Psoas muscle (tissue), 8 donors: ENCODE measurements at places on chromosomes 6 and 20. TPM values are rescaled to one million over a fixed set of nuclear protein-coding genes. Genes with fewer than 3 reads are reported as not detected.
A peak's percentile ranks its signal among the peaks of the same experiment; 100 is the strongest.

TMEM74B gene
- 1.1 TPM for polyA plus RNA-seq

NKAIN4 gene
- not detected for polyA plus RNA-seq

GTF2H4 gene
- 18.9 TPM for polyA plus RNA-seq

KCTD20 gene
- polyA plus RNA-seq, result 40.0 TPM

GSTA3 gene
- not detected for polyA plus RNA-seq

SAPCD1 gene
- 0.23 TPM for polyA plus RNA-seq

FAM162B gene
- 2.3 TPM for polyA plus RNA-seq

CRISP2 gene
- polyA plus RNA-seq, result not detected

ZNF165 gene
- 0.31 TPM for polyA plus RNA-seq

NR2E1 gene
- not detected for polyA plus RNA-seq

FRMD1 gene
- 0.77 TPM for polyA plus RNA-seq

DNA sequence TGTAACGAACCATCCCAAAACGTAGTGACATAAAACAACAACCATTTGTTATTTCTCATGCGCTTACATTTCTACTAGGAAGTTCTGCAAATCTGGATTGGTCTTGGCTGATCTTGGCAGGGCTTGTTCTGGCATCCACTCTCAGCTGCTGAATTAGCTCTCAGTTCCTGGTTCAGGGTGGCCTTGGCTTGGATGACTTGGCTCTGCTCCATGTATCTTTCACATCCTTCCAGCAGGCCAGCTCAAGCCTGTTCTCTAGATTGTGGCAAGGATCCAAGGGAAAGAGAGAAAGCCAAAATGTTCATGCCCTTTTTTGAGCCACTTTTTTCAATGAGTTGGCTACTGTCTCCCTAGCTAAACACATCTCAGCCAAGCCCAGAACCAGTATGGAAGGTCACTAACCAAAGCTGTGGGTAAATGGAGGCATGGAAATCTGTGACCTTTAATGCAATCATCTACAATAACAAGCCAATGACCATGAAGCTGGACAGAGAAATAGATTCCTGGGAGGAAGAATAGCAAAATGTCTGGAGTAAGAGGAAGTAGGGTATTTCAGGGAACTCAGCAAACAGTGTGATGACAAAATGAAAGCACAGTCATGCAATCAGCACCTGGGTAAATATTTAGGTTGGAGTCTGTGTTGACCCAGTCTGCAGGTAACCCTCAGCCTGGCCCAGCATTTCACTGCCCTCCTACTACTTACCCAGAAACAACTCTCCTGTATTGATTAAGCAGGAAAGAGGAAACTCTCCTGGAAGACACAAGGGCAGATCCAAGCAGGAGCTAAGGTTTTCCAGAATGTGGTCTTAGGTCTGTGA, 32.7 kb upstream of the SNAP25 start:
- no peak for DNase-seq

DNA sequence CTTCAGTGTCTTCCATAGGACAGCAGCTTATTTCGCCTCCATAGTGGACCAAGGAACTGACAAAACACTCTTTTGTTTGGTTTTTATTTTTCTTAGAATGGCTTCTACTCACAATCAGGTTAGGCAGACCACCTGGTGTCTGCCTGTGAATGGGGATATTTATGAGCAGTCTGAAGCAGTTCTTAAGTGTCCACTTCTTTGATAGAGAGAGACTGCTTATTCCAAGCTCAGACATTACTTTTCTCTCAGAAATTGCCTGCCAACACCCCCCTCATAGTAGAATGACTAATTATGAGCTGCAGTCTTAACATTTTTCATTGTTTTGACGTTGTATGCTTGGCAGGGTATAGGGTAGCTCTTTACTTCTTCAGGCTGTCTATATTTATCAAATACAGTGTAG, 174.7 kb downstream of the ZFAND3 start:
- DNase-seq, result no peak

GRCh38 chr6:167559675-167560479, 235.0 kb downstream of the TTLL2 start:
- no peak for DNase-seq

- DNase-seq, result peak; percentile 45
These were observed at the start of gene ITPA for GRCh38 chr20:3209257-3209945. ITPA (plus strand) TSS chr20:3209498; CDS start chr20:3209552, 54 bp downstream.

GRCh38 chr6:6738922-6739716, 150.6 kb downstream of the LY86 start:
- no peak for DNase-seq

DNA sequence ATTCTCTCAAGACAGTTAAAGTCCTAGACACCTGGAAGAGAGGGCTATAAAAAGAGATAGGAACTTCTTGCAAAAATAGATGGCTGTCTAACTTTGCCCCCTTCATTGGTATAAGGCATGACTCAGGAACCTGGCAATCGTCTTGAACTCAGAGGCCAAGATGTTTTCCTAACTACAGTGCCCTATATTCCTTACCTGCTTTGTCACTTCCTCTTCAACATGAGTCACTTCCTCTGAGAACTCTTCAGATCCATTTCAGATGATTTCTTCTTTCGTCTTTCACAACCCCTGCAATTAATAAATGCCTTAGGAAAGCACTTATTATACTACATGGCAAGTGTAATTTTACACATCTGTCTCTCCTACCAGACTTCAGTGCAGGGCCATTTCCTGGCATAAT, 83.5 kb downstream of the HAO1 start:
- DNase-seq, result no peak

DNA sequence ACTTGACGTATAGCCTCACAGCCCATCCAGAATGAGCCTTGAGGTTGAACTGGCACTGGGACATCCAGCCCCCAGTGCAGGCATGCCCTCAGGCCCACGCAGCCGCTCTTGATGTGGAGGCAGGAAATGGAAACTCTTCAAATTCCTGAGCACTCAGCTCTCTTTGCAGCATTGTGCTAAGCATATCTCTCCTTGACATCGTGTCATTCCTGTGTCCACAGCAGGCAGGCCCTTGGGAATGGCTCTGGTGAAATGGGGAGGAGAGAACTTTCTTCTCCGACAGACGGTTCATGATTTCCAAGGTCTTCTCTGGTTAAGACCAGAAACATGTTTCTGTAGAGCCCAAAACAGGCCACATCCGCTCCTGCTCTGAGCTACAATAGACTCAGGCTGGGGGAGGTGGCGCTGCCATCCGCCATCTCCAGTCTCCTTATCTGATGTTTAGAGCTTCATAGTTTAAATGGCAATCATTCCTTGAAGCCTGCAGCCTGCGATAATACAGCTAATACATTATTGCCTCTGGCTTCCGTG, 248.8 kb downstream of the CDH4 start:
- DNase-seq, result no peak

DNA sequence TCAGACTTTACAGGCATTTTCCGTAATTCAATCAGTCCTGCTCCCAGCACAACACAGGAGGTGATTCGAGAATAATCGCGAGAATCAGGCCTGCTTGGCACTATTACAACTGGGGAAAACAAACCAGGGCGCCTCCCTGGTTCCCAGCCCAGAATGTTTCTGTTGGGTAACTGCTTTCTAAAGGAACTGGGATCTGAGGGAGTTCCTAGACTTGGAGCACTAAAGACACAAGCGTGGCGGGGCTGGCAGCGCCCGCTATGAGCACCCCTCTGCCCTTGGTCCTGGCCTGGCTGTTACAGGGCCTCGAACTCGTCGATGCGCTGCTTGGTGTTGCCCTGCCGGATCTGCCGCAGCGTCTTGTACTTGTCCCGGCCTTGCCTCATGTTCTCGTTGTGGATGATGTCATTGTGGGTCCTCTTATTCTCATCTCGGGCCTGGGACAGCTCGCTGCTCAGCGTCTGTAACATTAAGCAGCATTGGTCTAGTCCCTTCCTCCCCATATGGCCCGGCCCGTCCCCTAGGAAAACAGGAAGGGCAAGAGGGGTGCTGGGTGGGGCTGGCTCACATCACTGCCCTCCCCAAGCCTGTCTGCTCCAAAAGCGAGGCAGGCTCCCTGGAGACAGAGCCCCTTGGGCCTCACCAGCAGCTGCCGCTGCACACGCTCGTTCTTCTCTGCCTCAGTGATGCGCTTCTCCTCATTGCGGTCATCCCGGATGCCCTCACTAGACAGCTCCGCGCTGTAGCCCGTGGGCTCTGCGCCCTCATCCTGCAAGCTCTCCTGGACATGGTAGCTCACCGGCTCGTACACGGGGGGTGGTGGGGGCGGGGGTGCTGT, 52.3 kb downstream of the EZR start:
- DNase-seq, result no peak

- no peak for DNase-seq
These were observed 825.5 kb upstream of the MANEA start for GRCh38 chr6:94751641-94752329.

DNA sequence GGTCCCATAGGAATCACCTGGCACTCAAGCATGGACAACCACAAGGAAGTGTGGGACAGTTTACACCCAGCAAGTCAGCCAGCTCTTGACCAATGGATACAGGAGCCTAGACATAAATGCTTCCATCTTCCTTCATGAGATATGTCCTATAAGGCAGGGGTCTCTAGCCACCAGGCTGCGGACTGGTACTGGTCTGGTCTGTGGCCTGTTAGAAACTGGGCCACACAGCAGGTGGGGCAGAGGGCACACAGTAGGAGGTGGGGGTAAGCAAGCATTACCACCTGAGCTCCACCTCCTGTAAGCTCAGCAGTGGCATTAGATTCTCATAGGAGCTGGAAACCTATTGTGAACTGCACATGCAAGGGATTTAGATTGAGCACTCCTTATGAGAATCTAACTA, 437.1 kb downstream of the CD109 start:
- no peak for DNase-seq

DNA sequence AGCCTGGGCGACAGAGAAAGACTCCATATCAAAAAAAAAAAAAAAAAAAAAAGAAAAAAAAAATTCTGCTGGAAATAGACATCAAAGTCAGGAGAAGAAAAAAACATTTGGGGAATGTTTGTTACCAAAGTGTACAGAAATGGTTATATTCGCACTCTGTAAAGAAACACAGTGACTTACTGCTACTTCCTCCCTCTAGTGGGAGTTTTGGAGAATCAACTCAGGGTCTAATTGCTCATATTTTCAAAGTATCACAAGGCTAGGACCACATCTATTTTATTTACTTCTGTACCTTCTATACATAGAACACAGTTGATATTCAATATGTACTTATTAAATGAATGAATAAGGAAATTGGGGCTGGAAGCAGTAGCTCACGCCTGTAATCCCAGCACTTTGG, 24.4 kb downstream of the ARG1 start:
- DNase-seq, result no peak

- DNase-seq, result no peak
These were observed 106.0 kb downstream of the MYO6 start for GRCh38 chr6:75855052-75855451.

DNA sequence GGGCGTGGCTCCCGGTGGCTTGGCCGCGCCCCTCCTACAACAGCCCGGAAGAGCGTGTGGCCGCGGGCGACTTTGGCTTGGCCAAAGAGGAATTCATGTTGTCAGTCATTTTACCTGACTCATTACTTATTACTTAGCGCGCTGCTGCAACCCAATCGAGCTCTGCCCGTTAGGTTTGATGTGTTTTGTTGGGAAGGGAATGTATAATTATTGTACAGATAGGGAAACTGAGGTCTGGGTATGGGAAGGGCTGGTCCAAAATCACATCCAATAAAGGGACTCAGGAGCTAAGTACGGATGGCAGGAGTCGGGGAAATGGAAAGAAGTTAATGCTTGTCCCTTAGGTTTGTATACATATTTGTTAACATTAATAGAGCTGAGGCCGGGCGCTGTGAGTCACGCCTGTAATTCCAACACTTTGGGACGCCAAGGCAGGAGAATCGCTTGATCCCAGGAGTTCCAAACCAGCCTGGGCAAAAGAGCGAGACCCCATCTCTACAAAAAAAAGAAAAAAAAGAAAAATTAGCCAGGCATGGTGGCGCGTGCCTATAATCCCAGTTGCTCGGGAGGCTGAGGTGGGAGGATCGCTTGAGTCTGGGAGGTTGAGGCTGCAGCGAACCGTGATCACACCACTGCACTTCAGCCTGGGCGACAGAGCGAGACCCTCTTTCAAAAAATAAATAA, 639 bp upstream of the ZNF335 start:
- DNase-seq, result peak; percentile 96

DNA sequence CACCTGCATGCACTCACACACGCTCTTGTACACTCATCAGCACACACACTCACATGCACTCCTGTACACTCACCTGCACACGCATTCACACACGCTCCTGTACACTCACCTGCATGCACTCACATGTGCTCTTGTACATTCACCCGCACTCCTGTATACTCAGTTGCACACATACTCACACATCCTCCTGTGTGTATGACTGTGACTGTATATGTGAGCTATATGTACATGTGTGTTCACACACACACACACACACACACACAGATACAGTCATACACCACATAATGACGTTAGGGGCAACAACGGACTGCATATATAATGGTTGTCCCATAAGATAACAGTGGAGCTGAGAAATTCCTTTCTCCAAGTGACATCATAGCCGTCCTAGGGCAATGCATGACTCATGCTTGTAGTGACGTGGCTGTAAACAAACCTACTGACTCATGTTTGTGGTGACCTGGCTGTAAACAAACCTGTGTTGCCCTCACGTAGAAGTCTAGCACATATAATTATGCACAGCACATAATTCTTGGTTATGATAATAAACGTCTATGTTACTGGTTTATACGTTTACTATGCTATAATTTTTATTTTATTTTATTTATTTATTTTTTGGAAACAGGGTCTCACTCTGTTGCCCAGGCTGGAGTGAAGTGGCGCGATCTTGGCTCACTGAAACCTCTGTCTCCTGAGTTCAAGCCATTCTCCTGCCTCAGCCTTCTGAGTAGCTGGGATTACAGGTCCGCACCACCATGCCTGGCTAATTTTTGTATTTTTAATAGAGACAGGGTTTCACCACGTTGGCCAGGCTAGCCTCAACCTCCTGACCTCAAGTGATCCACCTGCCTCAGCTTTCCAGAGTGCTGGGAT, 22.8 kb upstream of the TAF4 start:
- no peak for DNase-seq

DNA sequence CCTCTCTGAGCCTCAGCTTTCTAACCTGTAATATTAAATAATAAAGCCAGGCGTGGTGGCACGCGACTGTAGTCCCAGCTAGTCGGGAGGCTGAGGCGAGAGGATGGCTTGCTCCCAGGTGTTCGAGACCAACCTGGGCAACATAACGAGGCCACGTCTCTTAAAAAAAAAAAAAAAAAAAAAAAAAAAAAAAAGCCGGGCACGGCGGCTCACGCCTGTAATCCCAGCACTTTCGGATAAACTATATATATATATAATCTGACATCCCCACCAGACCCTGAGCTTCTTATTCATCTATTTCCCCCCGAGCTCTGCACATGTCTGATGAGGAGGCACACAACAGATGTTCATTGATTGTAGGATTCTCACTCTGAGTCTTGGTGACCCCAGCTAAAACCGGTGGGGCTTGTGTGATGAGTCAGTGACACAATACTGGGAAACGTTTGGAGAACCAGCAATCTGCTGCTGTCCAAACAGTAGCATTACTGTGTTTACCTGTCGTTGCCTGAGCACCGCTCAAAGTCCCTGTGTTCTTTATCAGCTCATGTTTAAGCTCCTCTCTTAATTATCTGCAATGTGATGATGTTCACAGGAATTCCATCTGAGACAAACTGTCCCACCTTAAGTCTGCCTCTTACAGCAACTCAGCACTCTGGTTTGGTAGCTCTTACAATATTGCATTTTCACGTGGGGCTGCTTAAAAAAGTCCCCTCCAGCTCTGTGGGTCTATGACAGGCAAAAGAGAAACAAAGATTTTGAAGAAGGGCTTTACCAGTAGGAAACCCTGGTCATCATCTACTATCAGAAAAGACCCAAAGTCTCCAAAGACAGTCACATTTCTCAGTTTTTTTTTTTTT, 1.0 kb upstream of the SPATA2 start:
- no peak for DNase-seq
